RKO (cell line): ENCODE measurements at places on chromosomes 3 and 15.

DNA sequence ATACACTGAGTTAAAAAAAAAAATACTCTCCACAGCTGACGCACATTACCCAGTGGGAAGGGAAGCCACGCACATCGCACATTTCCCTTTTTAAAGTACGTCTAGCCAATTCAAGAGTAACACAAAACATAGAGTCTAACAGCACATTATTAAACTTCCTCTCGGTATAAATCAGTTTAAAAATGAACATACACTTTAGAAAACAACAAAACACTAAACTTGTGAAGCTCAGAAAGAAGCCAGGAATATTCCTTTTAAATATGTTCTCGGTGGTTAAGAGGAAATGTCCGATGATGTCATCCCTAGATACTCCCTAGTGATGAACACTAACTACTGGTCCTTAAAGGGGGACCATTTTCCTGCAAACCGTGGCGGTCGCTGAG lies 721 bp downstream of the MYEF2 start:
- DNase-seq = no peak

DNA sequence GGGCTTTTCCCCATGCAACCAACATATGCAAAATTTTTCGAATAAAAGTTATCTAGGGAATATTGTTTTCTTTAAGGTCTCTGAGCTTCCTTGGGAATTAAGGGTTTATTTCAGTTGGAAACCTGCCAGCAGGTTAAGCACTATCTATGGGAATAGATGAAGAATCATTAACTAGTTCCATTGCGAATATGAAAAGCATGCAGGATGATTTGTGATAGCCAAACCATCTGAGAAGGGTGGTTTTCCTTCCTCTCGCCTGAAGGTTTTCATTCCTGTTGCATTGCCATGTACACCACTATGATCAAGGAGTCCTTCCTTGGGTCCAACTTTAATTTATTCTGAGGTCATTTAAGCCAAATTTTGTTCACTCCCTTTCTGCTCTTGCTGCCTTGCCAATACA lies 184.9 kb downstream of the NR2F2 start:
- no peak for DNase-seq

- DNase-seq = no peak
Observed at GRCh38 chr3:40925231-40925630, 274.1 kb upstream of the CTNNB1 start.

GRCh38 chr15:37028625-37029296 lies 71.6 kb downstream of the MEIS2 start:
- DNase-seq = no peak

DNA sequence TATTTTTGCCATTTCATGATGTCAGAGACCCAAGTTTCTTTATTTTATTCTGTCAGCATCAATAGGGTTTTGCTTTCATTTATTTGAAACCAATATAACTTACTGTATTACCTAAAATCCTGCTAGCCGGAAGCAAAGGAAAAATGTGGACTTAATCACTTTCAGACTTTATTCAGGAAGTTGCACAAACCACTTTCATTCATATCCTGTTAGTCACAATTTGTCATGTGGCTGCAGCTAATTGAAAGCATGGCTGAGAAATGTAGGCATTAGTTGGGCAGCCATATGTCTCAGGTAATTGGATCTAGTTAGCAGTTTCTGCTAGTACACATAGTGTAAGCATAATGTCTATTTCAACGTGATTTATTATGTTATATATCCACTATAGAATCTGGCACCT lies 462.3 kb upstream of the SGO1 start:
- peak; percentile 77 for DNase-seq

DNA sequence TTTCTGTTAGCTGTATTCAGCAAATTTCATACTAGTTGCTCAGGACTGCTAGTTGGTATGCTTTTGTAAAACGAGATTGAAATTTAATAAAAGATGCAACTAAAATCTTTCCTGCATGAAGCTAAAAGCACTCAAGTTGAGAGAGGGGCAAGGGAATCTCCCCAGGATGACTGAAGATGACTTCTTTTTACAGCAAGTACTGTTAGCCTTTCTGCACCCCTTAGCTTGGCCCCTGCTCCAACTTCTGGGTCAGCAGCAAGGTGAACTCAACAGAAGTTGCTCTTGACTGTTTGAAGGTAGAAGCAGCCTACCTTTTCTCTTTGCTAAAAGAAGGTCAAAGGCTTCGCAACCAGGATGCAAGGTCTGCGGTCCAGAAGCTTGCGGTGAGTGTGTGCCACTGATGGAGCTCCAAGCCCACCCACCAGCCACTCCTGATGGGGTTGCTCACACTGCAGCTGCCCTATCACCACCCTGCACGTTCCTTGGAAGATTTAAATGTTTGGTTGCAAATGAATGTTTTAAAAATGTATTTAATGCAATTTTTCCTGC lies 32.5 kb downstream of the NME9 start:
- DNase-seq = no peak

DNA sequence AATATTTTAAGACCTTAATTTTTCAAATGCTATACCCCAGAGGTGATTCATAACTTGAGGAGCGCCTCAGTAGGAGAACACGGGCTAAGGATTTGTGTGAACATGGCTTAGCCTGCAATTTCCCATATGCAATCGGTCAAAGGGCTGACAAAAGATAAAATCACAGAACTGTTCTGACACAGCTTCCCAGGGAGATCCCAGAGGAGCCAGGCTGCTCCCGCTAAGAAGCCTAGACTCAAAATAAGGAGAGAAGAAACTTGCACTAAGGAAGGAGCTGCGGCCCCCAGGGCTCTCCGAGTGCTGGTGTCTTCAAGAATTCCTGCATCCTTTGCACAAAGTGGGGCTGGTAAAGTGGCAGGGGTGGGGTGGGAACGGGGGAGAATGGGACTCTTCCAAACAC lies 106.3 kb upstream of the DLG1 start:
- DNase-seq = no peak

GRCh38 chr15:41887893-41888292 lies 6.0 kb downstream of the SPTBN5 start:
- no peak for DNase-seq

DNA sequence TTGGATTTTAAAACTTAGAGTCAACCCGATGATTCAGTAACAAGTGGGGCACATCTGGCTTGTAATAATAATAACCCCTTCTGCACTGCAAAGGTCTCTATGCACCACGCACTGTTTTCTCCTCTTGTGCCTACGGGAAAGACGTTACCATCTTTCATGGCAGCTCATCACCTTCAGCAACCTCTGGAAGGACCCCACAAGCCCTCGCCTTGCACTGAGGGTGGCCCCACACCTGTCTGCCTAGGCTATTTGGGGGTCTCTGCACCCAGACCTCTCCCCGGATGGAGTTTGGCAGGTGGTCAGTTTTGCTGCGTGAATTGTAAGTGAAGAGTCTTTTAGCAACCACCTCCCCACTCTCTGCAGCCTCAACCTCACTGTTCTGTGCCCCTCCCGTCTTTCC lies 138.6 kb upstream of the MEF2A start:
- DNase-seq = no peak

DNA sequence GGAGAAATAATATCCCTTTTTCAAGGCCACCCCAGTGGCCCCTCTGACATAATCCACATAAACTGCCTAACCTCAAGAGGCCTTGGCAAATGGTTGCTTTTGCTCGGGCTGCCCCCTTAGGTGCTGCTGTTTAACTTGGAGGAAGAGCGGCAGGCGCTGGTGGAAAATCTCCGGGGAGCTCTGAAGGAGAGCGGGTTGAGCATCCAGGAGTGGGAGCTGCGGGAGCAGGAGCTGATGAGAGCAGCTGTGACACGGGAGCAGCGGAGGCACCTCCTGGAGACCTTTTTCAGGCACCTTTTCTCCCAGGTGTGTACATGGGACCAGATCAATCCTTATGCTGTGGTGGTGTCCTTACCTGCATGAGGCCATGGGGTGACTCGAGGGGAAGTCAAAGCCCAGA lies 15.0 kb downstream of the DUOX1 start:
- no peak for DNase-seq
